Inflammatory macrophage treated with lipopolysaccharide for 1 hour (primary cell): ENCODE measurements at places on chromosomes 11 and 22.

GRCh38 chr11:123406441-123407129, 23.5 kb upstream of the GRAMD1B start:
- DNase-seq, result no peak

DNA sequence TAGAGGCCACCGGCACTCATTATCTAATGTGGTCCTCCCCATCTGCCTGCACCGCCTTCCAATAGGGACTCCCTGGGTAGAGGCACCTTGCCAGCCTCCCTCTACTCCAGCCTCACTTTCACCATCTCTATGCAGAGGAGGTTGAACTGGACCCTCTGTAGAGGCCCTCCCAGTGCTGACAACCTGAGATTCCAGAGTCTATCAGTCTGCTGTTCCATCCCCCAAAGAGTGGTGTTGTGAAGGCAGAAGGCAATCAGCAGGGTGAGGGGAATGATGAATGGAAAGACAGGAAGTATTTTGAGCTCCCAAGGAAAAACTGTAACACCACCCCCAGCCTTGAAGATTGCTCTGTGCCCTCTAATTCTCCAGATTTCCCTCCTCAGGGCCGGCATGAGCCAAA, 77.9 kb downstream of the THAP12 start:
- DNase-seq, result no peak

DNA sequence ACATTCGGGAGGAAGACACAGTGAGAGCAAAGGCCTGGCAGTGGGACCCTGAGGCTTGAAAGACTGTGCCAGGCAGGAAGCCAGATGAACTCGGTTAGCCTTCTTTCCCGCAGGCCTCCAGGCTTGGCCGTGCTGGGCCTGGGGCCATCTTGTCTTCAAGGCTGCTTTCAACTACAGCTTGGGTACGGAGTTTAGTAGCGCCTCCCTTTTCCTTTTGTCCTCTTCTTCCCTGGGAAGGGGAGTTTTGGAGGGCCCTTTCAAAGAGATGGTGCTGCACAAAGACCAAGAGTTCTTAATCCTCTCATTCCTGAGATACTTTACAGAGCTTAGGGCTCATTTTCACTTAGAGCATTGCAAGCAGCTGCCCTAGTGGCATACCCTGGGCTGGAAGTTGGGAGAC, 87.5 kb downstream of the TP53I11 start:
- DNase-seq, result no peak

GRCh38 chr11:35190804-35191348, 51.9 kb downstream of the CD44 start:
- peak; percentile 83 for DNase-seq

DNA sequence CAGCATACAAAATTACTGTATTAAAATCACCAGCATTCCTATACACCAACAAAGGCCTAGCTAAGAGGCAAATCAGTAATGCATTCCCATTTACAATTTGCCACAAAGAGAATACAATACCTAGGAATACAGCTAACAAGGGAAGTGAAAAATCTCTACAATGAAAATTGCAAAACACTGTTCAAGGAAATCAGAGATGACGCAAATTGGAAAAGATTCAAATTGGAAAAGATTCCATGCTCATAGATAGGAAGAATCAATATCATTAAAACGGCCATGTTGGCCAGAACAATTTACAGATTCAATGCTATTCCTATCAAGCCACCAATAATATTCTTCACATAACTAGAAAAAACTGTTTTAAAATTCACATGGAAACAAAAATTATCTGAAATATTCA, 123.0 kb upstream of the ANO5 start:
- no peak for DNase-seq

- no peak for DNase-seq
Observed at GRCh38 chr11:91624021-91624420, 600.6 kb upstream of the FAT3 start.

GRCh38 chr11:92829671-92830070, 139.8 kb upstream of the MTNR1B start:
- no peak for DNase-seq

DNA sequence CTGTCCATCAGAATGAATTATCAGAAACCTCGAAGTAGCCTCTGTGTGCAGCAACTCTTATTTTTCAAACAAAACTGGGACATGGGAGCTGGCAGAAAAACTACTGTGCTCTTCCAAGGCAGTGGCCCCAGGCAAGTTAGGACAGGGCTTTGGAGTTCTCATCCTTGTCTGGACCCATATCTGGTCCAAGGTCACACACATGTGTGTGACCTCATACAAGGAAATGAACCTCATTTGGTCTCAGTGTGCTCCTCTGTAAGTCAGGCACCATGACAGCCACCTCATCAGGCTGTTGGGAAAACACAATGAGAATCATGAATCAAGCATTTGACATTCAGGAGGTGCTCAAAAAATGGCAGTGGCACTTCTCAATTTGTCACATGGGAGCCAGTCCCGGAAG, 25.8 kb downstream of the LARGE1 start:
- no peak for DNase-seq

GRCh38 chr11:130370845-130371590, 56.3 kb upstream of the ZBTB44 start:
- no peak for DNase-seq

- no peak for DNase-seq
Observed at GRCh38 chr22:33922349-33922681, 2.0 kb upstream of the LARGE1 start.

GRCh38 chr22:28025866-28026575, 107.0 kb upstream of the PITPNB start:
- no peak for DNase-seq

GRCh38 chr11:26842478-26843282, 120.8 kb upstream of the SLC5A12 start:
- no peak for DNase-seq

DNA sequence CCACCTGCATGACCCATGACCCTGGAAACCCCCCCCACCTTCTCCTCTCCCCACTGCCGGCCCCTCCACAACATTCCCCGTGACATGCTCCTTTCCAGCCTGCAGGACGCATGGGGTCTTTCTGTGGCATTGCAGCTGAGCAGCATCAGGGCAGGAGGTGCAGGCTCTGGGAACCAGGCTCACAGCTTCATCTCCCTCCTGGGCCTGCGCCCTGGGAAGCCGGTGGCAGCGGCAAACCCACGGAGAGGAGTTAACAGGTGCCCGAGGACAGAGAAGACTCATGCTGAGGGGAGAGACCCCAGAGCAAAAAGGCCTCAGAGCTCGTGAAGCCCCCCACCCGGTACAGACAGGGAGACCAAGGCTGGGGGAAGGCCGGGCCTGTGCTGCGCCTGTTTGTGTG, 32.2 kb downstream of the CDKN1C start:
- DNase-seq, result no peak

- DNase-seq, result no peak
Observed at GRCh38 chr11:87260811-87261210, 223.1 kb downstream of the TMEM135 start.

DNA sequence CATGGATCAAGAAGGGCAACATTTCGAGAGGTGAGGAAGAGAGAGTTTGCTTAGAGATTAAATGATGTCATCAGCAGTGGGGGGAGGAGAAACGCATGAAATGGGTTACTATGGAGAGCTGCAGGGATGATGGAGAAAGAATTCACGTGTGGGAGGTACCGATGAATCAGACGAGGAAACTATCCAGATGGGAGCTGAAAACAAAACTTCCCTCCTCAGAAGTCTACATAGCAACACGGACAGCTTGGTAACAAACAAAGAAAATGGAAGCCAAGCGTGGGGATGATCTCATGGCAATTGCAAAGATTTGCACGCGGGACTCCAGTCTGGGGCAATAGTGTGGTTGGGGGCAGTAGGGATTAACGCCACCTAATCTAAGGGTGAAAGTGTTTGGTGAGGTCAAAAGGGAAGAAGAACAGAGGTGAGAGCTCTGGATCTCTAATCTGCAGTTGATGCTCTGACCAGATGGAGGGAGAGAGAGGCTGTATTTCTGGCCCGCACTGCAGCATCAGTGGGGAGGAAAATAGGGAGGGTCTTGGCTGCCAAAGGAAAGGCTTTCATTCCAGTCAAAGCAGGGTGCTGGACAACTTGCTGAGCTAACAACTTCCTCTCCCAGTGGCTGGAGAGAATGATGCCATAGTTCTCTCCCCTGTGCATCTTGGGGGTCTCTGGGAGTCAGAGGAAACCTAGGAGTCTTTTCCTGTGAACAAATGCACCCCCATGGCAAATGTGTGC, 43.4 kb upstream of the CSNK2A3 start:
- DNase-seq, result peak; percentile 23

DNA sequence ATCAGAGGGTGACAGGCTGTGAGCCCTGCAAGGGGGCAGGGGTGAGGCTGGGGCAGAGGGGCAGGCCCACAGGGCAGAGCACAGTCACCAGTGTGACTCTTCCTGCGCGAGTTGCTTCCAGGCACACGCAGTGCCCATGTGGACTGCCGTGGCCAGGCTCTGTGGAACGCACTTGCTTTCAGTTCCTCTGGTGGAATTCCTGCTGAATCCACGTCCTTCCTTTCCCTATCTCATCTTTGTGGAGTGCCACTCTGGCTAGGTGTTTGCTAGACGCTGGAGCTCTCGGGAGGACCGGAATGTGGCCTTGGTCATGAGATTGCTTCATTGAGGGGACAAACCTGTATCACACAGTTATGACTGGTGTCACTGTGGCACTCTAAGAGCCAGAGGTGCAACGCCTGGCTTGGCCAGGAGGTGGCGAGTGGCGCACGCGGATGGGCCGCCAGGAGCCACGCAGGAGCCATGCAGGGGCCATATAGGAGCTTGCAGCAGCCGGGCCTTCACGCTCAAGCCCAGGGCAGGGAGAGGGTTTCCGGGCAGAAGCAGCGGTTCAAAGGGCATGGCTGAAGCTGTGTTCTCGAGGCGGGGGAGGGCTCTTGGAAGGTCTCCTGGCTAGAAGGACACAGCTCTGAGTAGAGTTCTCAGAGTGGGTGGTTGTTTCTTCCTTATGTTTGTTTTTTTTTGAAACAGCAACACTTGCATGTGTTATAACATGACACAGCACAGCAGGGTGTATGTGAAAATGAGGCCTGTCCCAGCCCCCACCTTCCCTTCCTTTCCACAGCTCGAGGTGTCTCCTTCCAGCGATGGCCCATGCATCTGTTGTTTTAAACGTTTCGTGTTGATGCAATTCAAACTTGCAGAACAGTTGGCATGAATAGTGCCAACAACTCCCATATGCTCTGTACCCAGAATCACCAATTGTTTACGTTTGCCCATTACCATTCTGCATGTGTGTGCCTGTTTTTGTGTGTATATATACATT, 36.2 kb downstream of the TBC1D22A start:
- DNase-seq, result peak; percentile 38

GRCh38 chr22:38435010-38435409, 20.0 kb downstream of the KCNJ4 start:
- no peak for DNase-seq

GRCh38 chr11:126888115-126888712, 112.4 kb downstream of the KIRREL3 start:
- no peak for DNase-seq

DNA sequence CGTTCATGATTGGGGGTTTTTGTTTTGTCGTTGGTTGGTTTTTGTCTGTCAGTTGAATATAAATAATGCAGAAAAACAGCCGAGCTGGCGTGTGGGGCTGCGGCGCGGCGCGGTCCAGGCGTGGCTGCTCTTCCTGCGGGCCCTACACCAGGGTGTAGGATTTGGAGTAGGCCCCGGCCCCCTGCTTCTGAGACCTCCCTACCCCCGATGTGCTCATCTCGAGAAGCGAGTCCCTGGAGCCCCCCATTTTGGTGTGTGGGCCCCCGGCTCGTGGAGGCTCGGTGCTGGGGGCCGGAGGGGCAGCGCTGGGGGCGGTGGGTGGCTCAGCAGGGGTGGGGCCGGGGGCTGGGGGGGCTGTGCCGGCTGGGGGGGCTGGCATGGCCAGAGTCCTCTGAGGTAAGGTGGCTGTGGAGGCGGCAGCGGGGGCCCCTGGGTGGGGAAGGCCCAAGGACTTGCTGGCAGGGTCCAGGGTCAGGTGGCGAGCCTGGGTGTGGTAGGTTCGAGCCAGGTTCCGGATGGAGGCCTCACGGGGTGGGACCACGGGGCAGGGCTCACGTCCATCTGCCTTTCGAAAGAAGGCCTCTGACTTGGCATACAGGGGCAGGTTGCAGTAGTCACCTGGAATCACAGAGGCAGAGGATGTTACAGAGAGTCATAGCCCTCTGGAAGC, 100.7 kb downstream of the CEP164 start:
- DNase-seq, result no peak

GRCh38 chr22:27580311-27580897, 221.2 kb downstream of the MN1 start:
- DNase-seq, result no peak

GRCh38 chr11:9826390-9826789, 162.5 kb downstream of the SWAP70 start:
- no peak for DNase-seq

DNA sequence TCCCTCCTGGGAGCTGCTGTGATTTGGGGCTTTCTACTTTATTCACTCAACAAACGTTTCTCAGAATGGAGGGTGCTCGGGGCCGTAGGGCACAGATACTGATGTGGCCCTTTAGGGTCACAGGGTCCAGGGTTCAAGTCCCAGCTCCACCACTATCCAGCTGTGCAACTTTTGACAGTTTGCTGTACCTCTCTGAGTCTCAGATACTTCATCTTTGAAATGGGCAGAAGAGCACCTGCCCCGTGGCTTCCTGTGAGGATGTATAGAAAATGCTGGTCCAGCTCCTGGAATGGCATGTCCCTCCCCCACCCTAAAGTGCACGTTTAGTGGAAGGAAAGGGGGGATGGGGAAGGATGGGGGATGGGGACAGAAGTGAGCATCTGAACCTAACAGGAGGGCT, 21.9 kb upstream of the PRR5 start:
- DNase-seq, result no peak

DNA sequence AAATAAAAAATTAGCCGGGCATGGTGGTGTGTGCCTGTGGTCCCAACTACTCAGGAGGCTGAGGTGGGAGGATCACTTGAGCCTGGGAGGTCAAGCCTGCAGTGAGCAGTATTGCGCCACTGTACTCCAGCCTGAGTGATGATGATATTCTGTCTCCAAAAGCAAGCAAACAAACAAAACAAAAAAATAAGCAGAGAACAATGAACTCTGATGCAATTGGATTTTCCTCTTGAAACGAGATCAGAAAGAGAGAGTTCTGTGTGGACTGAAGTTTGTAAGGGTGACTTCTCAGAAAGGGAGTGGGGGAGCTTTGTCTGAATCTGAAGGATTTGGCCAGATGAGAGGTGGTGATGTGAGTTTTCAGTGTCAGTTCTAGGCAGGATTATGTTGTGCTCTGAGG, 6.0 kb upstream of the TMEM123 start:
- DNase-seq, result peak; percentile 37

- DNase-seq, result no peak
Observed at GRCh38 chr22:19880786-19881569, 26.3 kb upstream of the GNB1L start.

DNA sequence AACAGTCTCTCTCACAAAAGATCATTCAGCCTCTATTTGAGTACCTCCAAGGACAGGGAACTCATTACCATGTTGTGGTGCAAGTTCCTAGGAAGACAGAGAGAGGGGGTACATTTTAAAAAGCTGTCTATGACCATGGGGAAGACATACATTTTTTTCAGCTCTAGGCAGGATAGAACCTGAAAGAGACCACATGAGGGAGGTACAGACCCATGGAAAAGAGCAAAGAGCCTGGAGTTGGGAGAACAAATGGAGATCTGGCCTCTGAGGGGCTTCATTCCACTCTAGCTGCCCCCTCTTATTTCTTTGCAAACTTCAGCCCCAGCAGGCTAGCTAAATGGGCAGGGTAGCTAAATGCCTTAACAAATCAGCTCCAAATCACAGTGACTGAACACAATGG, 36.3 kb downstream of the KCNC1 start:
- DNase-seq, result no peak
